ENCODE measurements at places on chromosomes 5 and 9.

- no peak for DNase-seq
Measured at GRCh38 chr5:10056228-10056760, 193.4 kb downstream of the ATPSCKMT start.

DNA sequence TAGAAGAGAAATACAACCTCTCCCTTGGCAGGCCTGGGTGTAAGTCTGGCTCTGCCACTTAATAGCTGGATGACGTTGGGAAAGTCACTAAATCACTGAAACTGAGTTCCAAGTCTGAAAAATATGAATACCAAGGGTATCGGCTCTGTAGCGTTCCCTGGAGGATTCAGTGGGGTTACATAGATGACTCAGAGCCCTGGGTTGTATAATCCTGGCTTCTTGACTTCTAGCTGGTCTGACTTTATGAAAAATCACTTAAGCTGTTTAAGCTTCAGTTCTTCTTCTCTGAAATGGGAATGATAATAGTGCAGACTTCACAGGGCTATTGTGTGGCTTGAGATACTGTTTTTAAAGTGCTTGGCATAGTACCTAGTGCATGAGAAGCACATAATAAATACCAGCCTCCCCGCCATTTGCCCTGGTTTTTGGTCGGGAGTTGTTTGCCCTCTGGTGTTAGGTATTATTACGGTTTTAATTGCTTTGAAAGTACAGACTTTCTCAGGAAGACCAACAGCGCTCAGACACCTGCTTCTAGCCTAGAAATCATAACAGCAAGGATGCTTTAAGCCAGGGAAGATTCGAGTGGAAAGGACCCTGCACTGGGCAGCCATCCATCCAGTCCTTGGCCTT lies 43.0 kb downstream of the CYFIP2 start:
- DNase-seq = no peak

DNA sequence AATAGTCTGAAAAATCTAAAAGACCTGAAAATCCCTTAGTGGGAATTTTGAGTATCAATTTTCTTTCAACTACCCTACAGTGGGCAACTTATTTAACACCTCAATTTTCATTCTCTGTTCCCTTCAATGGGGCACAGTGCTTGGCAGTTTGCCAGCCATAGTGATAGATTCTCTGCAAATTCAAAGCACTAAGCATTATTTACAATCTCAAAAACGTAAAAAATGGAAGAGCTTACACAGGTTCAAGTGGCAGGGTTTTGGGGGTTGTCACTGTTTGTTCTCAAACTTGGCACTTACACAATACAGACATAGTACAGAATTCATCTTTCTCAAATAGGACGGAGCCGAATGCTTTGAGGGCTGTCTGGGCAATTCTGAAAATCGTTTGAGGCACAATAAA lies 515.0 kb downstream of the EFNA5 start:
- no peak for DNase-seq

DNA sequence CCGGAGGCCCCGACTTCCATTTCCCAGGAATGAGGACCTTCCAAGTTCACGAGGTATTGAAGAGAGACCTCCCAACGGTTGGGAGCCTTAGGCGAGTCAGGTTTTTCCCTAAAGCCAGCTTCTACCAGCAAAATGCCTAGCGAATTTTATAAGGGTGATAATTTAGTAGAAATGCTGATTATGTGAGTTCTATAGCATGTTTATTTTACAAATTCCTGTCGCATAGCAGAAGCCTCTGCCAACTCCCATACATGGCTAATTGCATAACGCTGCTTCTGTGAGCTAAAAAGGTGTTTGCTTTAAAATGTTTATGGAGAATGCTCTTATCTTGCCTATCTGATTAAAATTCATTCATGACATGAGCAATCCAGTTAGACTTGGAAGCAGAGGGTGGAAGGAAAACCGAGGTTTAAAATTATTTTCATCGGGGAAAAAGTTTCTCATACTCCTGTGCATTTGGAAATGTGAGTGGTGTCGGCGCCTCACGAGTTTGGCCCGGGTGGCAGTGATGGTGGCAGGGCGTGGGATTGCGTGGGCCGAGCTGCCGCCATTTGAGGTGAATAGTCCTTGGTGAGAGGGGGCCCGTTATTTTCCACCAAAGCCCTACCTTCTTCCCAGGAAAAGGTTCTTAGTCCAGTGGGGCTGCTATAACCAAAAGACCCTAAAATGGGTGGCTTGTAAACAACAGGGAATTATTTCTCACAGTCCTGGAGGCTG lies 104.4 kb upstream of the FCN2 start:
- DNase-seq = no peak

DNA sequence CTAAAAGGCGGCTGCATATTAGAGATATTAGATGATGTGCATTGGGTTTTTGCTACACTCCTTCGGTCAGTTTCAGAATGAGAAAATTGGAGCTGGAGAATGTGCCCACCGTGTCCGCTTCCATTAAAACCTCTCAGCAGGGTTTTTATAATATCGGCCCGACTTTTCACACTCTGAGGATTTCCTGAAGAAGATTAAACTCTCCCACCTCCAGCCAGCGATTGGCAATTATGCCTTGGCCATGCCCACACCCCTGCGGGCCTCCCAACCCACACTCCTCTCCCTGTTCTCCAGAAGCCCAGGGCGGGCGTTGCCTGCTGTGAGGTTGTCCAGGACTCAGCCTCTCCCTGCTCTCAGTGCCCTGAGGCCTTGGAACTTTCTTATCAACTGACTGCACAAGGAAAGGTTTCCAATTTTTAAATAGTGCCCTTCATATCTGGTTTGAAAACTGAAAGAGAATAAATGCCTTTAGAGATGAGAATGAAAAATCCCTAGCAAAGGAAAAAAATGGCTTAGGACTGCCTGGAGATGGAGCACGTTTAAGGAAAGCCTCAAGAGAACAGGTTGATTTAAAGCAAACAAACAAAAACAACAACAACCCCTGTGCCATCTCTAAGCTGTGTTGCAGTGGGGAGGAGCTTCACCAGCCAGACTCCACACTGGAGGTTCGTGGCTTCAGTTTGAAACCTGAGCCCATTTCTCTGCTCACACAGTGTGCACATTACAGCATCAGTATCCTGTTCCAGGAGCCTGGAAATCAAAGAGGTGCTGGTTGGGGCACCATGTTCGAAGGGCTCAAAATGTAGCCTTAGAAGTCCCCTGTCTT lies 292.9 kb downstream of the NSG2 start:
- DNase-seq = no peak

DNA sequence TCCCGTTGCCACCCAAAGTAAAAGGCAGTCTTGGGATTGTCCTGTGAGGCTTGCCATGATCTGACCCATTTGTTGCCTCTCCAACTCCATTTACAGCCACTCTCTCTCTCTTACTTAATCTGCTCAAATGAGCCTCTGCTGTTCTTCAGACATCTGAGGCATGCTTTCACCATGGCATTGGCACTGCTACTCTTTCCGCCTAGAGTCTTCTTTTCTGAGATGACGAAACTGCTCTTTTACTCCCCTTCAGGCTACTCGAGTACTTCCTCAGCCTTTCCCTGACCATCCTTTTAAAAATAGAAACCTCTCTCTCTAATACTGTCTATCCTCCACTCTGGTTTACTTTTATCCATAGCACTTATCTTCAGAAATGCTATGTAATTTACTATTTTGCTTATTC lies 9.0 kb downstream of the FOCAD start:
- no peak for DNase-seq

DNA sequence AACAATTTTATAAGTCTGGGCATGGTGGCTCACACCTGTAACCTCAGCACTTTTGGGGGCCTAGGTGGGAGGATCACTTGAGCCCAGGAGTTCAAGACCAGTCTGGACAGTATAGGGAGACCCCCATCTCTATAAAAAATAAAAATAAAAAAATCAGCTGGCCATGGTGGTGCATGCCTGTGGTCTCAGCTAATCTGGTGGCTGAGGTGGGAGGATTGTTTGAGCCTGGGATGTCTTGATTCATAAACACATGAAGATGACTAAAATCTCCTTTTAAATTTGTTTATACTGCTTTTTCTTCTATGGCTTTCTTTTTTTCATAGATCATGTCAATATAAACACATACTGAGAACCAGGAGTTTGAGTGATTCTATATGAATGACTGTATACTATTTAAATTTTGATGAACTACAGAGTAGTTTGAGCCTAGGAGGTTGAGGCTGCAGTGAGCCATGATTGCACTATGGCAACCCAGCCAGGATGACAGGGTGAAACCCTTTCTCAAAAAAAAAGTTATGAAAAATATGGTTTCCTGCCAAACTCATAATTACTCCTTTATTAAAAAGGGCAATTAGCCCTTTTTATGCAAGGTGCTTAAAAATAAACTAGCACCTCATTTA lies 14.2 kb downstream of the RIC1 start:
- no peak for DNase-seq

DNA sequence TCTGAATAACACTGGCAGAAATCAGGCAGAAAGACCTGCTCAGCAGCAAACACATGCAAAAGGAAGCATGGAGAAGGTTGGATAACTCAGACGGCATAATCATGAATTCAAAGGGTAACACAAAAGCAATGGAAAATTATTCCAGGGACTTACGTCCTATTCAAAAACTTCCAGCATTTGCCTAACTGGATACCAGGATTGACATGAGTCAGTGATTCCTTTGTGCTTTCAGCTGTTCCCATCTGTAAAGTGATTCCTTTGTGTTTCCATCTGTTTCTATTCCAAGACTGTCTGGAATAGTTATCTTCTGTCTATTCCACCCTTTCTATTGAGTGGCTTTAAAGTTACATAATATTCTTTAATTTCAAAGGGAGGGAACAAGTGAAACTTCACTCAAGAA lies 1361.7 kb upstream of the CDH9 start:
- DNase-seq = no peak

DNA sequence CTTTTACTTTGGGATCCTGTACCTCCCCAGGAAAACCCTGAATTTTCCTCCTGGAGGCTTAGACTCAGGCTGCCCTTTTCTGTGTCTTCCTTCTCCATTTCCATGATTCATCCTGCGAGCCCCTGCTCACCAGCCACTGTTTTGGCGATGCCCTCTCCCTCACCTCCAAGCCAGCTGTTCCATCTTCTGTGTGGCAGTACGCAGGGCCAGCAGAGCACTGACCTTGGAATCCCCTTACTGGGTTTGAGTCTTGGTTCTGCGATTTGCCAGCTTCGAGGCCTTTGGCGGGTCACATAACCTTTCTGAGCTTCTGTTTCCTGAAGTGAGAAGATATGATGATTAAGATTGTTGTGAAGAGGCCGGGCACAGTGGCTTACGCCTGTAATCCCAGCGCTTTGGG lies 7.2 kb downstream of the PPARGC1B start:
- DNase-seq = no peak

All from stimulated activated CD8-positive, alpha-beta memory T cell treated with anti-CD3 and anti-CD28 coated beads, Interleukin-2, amount 100 ng/mL, for 48 hours (primary cell).